HEK293T (cell line): ENCODE measurements at places on chromosomes 1 and 21.
A peak's percentile ranks its signal among the peaks of the same experiment; 100 is the strongest.

- no peak for DNase-seq
Measured at GRCh38 chr1:230430499-230430898, 4.4 kb upstream of the PGBD5 start.

DNA sequence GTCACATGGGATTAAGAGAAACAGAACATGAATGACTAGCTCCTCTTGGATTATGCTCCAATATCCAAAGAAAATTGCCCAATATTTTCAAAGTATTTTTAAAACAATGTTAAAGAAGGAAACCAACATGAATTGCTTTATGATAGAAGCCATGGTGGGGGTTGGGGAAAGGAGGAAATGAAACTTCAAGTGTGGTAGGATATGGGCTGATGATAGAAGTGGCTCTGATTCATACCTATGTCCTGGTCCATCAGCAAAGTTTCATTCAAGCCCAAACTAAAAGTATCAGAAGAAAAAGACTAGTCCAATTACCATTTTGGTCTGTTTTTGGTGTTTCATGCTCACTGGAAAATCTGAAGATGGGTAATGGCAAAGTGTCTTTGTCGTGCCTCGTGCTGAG lies 104.2 kb upstream of the PROX1 start:
- DNase-seq, result no peak

GRCh38 chr1:2105781-2106524 lies 55.7 kb downstream of the PRKCZ start:
- no peak for DNase-seq

- no peak for DNase-seq
Measured at GRCh38 chr1:119293797-119294196, 74.8 kb upstream of the HAO2 start.

- DNase-seq, result no peak
Measured at GRCh38 chr1:178774263-178774662, 49.2 kb downstream of the RALGPS2 start.

DNA sequence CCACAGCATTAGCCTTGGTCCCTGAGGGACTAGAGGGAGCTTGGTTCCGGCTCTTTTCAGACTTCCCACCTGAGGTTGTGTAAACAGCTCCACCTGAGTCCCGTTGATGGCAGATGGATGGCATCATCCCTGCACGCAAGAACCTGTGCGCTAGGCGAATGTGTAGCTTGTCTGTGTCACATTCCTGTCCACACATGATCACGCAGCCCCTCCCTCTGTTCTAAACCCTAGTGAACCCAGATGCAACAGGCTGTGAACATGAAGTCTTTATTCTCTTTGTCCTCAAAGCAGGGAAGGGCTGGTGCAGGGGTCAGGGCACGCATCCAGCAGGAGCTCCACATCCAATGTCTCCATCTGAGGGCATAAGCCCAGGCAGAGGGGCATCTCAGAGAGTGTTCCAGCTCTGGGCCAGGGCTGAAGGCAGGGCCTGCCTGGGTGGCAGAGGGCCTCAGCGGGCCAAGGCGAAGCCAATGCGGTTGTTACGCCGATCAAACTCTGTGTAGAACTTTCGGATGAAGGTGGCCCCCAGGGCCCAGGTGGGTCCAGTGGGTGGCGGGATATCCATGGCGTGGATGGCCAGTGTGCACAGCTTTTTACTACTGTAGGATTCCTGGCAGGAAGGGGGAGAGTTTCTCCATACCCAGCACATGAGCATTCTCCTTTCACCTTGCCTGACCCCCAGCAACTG lies 2.9 kb upstream of the ETNK2 start:
- DNase-seq, result no peak

DNA sequence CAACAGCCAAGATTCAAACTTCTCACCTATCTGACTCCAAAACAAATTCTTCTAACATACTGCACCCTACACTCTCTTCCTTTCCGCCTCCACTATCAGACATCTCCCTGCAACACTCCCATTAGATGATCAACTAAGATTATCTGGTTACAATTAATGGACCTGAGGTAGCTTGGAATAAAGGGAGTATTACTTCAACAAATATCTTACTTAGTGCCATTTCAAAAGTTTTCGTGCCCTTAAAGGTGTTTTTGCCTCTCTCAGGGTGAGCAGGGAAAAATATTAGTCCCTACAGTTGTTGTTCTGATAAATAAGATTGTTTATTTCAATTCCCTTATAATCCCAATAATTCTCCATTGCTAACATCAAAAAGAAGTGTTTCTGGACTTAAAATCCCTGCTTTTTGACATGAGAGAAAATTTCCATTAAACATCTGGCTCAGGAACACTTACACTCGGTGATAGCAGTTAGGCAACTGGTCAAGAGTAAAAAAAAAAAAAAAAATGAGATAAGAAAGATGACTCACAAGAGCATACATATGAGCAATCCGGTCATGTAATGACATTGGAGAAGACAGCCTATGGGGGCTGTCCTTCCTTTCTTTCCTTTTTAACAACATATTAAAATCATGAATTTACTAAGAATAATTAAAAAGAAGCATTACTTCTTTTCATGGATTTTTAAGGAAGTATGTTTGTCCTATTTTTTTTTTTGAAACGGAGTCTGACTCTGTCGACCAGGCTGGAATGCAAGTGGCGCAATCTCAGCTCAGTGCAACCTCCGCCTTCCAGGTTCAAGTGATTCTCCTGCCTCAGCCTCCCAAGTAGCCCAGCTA lies 7.6 kb downstream of the RSBN1 start:
- DNase-seq, result peak; percentile 43

DNA sequence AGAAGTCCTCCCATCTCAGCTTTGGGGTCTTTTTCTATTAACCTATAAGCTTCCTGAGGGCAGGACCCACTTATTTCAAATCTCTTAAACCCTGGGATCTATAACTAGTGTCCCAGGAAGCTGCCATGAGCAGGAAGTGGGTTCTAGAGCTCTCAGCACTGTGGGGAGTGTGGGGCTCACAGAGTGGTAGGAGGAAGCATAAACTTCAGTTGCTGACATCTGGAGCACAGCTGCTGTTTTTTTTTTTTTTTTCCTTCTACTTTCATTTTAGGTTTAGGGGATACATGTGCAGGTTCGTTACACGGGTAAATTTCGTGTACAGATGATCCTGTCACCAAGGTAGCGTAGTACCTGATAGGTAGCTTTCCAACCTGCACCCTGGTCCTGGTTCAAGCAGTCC lies 59.3 kb downstream of the AK4 start:
- DNase-seq, result no peak

GRCh38 chr1:165371588-165372225 lies 15.2 kb upstream of the LMX1A start:
- DNase-seq, result no peak

DNA sequence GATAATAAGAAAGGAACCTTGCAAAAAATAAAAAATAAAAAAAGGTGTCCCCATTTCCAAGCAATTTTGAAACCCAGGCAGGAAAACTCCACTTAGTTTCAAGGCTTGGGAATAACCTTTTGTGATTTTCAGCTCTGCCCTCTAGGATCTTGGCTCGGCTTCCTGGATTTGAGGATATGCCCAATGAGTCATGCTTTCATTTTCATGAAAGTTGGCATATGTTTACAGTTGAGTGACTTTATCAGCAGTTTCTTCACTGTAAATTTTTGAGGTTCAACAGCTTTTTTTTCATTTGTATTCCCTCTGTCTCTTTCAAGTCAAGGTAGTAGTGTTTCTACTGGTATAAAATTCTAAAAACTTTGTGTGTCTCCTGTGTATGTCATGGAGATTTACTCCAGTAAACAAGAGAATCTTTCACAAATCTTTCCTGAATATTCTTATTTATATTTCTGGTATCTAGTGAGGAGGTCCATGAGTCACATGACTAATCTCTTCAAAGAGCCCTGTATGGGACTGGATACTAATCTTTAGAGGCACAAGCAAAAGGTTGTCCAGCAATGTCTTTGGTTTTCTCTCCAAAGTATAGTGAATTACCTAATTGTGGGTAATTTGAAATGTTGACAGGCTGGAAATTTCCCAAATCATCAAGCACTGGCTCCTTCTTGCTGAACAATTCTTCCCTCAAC lies 335.3 kb downstream of the BRINP2 start:
- DNase-seq, result no peak

- DNase-seq, result no peak
Measured at GRCh38 chr1:2523191-2523890, 3.1 kb downstream of the PANK4 start.

GRCh38 chr1:206449565-206449964 lies 20.7 kb upstream of the IKBKE start:
- no peak for DNase-seq

GRCh38 chr1:230743899-230744298 lies 3.3 kb upstream of the CAPN9 start:
- no peak for DNase-seq

DNA sequence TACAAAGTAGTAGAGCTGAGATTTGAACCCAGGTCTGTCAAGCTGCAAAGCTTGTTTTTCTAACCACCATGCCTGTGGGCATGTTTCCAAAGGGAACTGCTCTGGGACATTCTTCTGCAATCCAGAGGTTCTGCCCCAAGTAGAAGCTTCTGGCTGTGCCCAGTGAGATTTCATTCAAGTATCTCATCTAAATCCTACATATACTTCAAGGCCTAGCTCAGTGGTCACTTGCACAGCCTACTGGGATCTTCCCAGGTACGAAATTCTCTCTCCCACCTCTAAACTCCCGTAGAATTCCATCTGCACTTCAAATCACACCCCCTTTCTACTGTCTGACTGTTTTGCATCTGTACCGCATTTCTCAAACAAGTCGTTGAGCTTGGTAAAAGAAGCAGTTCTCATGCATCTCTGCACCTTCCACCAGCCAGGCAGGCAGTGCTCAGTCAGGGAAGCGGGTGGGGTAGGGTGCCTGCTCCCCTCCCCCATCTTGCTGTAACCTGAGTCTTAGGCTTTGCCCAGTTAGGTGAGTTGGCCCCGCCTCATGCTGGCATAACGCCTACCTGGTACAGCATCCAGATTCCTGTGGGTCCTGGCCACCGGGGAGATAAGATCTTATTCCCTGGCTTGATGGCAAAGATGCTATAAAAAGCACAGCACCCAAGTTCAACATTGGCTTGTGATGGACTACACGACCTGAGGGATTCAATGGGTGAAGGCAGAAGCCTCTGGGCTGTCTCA lies 13.5 kb downstream of the SLC9A1 start:
- no peak for DNase-seq

DNA sequence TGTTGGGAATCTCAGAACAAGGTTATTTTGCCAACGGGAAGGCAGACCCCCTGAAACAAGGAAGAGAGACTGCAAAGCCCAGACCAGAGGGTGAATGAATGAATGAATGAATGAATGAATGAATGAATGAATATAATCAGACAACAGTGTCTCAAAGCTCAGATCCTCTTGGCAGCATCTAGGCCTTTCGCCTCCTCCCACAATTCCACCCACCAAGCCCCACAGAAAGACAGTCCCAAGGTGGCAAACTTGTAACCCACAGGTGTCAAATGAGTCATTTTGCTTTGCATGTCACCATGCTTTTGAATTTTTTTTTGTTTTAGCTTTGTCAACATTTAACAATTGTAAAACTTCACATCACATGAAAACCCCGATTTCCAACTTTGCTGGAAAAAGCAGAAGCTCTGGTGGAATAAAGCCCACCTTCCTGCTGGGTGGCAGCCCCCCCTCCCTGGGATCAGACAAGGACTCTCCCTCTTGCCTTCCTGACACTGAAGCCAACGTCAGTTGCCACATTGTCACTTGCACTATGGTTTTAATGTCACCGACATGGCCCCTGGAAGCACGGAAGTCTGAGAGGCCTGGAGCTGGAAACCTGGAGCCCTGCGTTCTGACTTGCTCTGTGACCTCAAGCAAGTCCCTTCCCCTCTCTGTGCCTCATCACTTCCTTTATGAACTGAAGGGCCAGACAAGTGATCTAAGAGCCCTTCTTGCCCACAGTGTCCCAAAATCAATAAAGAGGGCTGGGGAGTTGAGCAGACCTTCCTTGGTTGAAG lies 134.6 kb upstream of the RUNX3 start:
- DNase-seq, result no peak

GRCh38 chr1:79259390-79260336 lies 253.1 kb upstream of the ADGRL4 start:
- peak; percentile 37 for DNase-seq

DNA sequence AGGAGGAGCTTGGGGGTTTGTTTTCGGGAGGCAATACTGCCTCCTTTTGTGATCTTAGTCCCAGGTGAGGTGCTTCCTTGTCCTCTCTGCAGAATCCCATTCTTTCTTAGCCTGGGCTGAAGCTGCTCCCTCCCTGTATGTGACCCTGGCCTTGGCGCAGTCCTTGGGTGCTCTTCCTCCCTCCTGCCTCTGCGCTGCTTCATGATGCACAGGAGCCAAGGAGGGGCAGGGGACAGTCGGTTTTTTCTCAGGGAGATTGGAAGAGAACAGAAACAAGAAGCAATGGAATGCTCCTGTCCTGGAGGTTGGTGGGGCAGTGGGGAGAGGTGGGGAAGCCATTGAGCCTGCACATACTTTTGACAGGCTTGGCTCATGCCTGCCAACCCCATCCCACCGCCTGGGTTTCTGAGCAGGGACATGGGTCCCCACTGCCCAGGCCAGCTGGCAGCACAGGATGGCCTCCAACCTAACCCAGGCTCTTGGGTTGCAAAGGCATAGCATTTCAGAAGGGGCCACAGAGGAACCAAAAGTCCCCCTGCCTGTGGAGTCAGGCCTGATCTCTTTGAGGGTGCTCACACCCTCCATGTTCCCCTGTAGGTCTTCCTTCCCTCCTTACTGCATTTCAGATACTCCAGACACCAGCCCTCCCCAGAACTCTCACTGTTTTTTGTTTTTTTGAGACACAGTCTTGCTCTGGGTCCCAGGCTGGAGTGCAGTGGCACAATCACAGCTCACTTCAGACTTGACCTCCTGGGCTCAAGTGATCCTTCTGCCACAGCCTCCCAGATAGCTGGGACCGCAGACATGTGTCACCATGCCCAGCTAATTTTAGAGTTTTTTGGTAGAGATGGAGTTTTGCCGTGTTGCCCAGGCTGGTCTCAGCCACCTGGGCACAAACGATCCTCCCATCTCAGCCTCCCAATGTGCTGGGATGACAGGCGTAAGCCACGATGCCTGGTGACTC lies 16.1 kb downstream of the IL6R start:
- DNase-seq, result no peak

GRCh38 chr1:233085566-233085965 lies 135.2 kb downstream of the NTPCR start:
- DNase-seq, result no peak

- no peak for DNase-seq
Measured at GRCh38 chr1:92900539-92900938, 60.7 kb downstream of the DIPK1A start.

GRCh38 chr1:46043458-46044017 lies 88.9 kb downstream of the PIK3R3 start:
- DNase-seq, result no peak

GRCh38 chr1:218874801-218875400 lies 298.8 kb upstream of the LYPLAL1 start:
- no peak for DNase-seq

GRCh38 chr1:64851664-64852063 lies 106.8 kb downstream of the RAVER2 start:
- no peak for DNase-seq
